ENCODE measurements at places on chromosomes 13 and 19. TPM values are rescaled to one million over a fixed set of nuclear protein-coding genes. Genes with fewer than 3 reads are reported as not detected.

- peaks cover 56% of the 10 kb centered on the region for H3K4me1 ChIP-seq
- no peaks in the 10 kb centered on the region for H3K27me3 ChIP-seq
- H3K36me3 ChIP-seq = peaks cover 20% of the 10 kb centered on the region
- peak within 1 kb of the TSS; percentile 80 for H3K27ac ChIP-seq
Observed at GRCh38 chr19:46745521-46746280, at the start of gene FKRP. FKRP (plus strand) TSS chr19:46746057; CDS start chr19:46755451, 9,394 bp downstream.

DNA sequence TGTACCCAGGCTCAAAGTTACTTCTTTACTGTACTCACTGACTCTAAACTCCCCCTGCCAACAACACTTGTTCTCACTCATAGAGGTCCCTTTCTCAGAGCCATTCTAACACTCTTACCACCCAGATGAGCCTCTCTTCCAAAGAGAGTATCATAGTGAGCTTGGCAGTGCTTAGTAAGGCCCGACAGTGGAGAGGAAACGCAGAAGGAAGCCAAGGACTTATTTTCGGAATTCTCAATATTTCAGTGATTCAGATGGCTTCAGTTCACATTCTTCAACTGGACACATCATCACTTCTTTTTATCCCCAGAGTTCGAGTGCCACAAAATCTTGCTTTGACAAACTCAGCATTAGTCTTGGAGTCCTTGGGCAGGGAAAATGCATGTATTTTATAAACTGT, 285.9 kb downstream of the DNAJC15 start:
- no peak overlapping the region for H3K27ac ChIP-seq
- peaks cover 31% of the 10 kb centered on the region for H3K27me3 ChIP-seq
- H3K36me3 ChIP-seq = no peaks in the 10 kb centered on the region
- no peak overlapping the region for H3K4me3 ChIP-seq
- DNase-seq = no peak

GRCh38 chr13:93080587-93080986, 146.0 kb upstream of the GPC6 start:
- no peaks in the 10 kb centered on the region for H3K27me3 ChIP-seq
- H3K27ac ChIP-seq = no peak overlapping the region
- no peak for DNase-seq
- no peak overlapping the region for H3K4me3 ChIP-seq
- H3K36me3 ChIP-seq = no peaks in the 10 kb centered on the region
- no peaks in the 10 kb centered on the region for H3K4me1 ChIP-seq

DNA sequence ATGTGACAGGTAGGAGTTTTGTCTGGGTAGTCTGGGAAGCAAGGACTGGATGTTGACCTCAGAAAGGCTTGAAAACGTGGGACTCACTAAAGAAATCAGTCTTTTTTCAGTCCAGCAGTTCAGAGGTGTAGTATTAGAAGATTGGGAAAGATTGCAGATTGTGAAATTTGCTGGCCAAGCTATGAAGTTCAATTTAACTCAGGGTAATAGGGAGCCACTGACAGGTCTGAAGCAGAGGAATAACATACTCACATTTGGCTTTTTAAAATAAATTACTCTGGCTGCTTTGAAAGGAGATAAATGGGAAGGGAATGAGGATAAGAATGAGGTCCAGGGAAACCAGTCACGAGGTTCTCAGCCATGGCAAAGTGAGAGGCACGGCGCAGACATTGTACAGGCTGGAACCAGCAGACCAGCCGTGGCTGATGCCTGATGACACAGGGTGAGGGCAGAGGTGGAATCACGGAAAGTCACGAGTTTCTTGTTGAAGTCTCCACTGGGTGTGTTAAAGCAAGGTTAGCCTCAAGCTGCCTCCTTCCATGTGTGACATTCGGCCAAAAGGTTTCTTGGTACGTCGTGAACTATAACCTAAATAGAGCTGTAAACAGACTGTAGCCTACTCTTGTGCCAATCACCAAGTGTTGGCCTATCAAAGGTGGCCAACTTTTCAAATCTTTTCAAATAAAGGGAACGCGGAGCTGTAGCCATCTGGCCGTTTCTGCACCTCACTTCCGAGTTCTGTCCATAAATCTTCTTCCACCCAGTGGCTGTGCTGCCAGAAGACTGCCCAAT, 377.6 kb downstream of the IRS2 start:
- no peak overlapping the region for H3K27ac ChIP-seq
- no peaks in the 10 kb centered on the region for H3K4me1 ChIP-seq
- no peaks in the 10 kb centered on the region for H3K27me3 ChIP-seq
- no peak overlapping the region for H3K4me3 ChIP-seq
- no peaks in the 10 kb centered on the region for H3K36me3 ChIP-seq

The NFIX gene
- 0.05 TPM for total RNA-seq

The RASA3 gene
- 97.2 TPM for total RNA-seq

DNA sequence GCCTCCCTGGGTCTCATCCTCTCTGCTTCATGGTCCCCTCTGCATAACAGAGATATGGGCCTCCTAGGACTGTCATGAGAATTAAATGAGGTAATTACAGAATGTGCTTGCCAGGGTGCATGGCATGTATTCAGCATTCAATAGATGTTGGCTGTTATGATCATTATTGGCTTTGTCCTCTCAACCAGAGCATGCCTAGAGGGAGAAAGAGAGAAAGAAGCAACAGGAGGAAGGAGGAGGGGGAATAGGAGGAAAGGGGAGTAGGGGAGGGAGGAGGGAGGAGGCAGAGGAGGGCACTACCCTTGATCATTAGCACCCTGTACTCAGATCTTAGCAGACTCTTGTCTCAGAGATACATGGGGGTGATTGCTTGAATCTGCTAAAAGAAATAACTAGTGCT, 41.0 kb upstream of the SIAH3 start:
- no peak overlapping the region for H3K4me3 ChIP-seq
- no peak for DNase-seq
- no peaks in the 10 kb centered on the region for H3K36me3 ChIP-seq
- H3K27ac ChIP-seq = no peak overlapping the region
- no peaks in the 10 kb centered on the region for H3K4me1 ChIP-seq
- peaks cover 7% of the 10 kb centered on the region for H3K27me3 ChIP-seq

GRCh38 chr19:17473041-17473440, 2.7 kb downstream of the SLC27A1 start:
- peak; percentile 30 for DNase-seq
- H3K4me1 ChIP-seq = peaks cover 31% of the 10 kb centered on the region
- peaks cover 6% of the 10 kb centered on the region for H3K27me3 ChIP-seq
- no peaks in the 10 kb centered on the region for H3K36me3 ChIP-seq
- peak overlapping the region; percentile 16 for H3K27ac ChIP-seq
- no peak overlapping the region for H3K4me3 ChIP-seq

DNA sequence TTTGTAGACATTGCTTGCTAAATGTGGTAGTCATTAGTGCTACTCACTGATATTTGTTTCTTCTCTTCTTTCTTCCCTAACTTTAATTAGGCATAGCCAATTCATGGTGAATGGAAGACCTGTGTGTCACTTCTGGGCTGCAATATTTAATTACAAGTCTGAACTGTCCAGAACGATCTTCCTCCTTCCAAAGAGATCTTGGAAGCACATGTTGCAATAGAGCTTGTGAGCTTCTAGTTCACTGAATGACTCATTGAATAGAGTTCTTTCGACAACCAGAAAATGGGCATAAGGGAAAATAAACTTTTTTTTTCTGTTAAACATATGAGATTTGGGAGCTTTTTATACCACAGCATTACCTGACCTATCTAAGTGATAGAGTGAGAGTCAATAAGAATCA, 1264.6 kb downstream of the PCDH9 start:
- no peaks in the 10 kb centered on the region for H3K4me1 ChIP-seq
- H3K36me3 ChIP-seq = no peaks in the 10 kb centered on the region
- H3K27me3 ChIP-seq = no peaks in the 10 kb centered on the region
- H3K4me3 ChIP-seq = no peak overlapping the region
- H3K27ac ChIP-seq = no peak overlapping the region

GRCh38 chr19:53644061-53644816, 12.4 kb downstream of the DPRX start:
- DNase-seq = no peak
- no peaks in the 10 kb centered on the region for H3K4me1 ChIP-seq
- no peaks in the 10 kb centered on the region for H3K27me3 ChIP-seq
- no peaks in the 10 kb centered on the region for H3K36me3 ChIP-seq

The LATS2 gene
- total RNA-seq = 11.8 TPM

DNA sequence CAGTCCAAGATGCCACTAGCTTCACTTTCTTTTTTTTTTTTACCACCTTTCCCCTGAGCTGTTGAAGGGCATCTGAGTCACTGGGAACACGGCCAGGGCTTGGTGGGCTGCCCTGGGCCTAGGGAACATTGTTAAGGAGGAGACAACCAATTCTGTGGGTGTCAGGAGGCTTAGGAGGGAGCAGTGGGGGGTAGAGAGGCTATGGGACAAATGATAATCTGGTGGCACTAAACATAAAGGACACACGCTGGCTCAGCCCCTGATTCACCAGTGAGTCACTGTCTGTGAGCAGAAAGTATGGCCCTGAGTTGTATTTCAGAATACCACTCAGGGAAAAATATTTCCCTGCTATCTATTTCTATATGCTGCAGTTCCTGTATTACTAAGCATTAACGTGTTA, 207.8 kb downstream of the DCLK1 start:
- H3K4me3 ChIP-seq = no peak overlapping the region
- no peaks in the 10 kb centered on the region for H3K36me3 ChIP-seq
- H3K27ac ChIP-seq = no peak overlapping the region
- H3K4me1 ChIP-seq = no peaks in the 10 kb centered on the region
- DNase-seq = no peak
- no peaks in the 10 kb centered on the region for H3K27me3 ChIP-seq

GRCh38 chr19:51327066-51328001, 14.6 kb downstream of the VSIG10L start:
- peak overlapping the region; percentile 54 for H3K4me3 ChIP-seq
- DNase-seq = peak; percentile 80
- no peak overlapping the region for H3K27ac ChIP-seq
- peaks cover 51% of the 10 kb centered on the region for H3K27me3 ChIP-seq
- H3K36me3 ChIP-seq = peaks cover 6% of the 10 kb centered on the region
- H3K4me1 ChIP-seq = peaks cover 23% of the 10 kb centered on the region

DNA sequence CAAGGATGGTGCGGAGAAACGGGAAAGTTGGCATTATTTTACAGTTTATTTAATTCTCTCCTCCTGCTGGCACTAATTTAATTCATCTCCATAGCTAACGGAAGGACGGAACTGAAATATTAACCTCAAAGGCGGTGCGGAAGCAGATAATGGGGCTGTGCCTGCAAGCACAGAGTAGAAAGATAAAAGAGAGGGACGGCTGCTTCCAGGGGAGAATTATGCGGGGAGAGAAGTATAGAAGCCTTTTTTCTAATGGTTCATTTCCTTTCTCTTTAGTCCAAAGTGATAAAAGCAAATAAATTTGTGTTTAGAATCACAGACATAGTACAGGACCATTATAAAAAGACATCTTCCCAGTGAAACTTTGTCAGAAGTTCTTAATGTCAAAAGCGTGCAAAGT, 34.5 kb upstream of the UQCRFS1 start:
- peaks cover 8% of the 10 kb centered on the region for H3K27me3 ChIP-seq
- DNase-seq = no peak
- H3K4me3 ChIP-seq = no peak overlapping the region
- no peaks in the 10 kb centered on the region for H3K4me1 ChIP-seq
- no peaks in the 10 kb centered on the region for H3K36me3 ChIP-seq

- H3K4me1 ChIP-seq = peaks cover 67% of the 10 kb centered on the region
- DNase-seq = peak; percentile 80
- peaks cover 7% of the 10 kb centered on the region for H3K27me3 ChIP-seq
- peak overlapping the region; percentile 33 for H3K4me3 ChIP-seq
Observed at GRCh38 chr13:99434258-99434788, 66.9 kb upstream of the TM9SF2 start.

GRCh38 chr19:45395821-45396617, 8.8 kb downstream of the PPP1R13L start:
- peaks cover 22% of the 10 kb centered on the region for H3K27me3 ChIP-seq
- H3K4me1 ChIP-seq = peaks cover 8% of the 10 kb centered on the region
- DNase-seq = no peak
- no peak overlapping the region for H3K27ac ChIP-seq

DNA sequence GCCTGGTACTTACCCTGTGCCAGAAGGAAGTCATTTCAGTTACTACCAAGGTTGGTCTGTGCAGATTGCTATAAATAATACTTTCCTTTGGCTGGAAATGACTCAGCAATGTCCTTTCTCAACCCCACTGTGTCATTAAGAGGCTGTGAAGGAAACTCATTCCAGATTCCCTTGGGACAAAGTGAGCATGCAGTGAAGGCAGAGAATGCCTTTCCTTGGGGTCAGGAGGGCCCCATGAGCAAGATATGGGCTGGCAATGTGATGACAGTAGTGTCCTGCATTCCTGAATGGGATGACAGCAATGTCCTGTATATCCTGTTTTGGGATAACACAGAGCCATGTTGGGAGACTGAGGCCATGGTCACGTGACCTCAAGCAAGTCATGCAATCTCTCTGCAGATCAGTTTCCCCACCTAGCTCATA, 213.1 kb upstream of the TMTC4 start:
- peaks cover 7% of the 10 kb centered on the region for H3K27me3 ChIP-seq
- no peak overlapping the region for H3K27ac ChIP-seq
- H3K4me3 ChIP-seq = no peak overlapping the region
- H3K4me1 ChIP-seq = no peaks in the 10 kb centered on the region
- no peaks in the 10 kb centered on the region for H3K36me3 ChIP-seq

The KLC3 gene
- total RNA-seq = not detected

The ADGRE3 gene
- not detected for total RNA-seq

DNA sequence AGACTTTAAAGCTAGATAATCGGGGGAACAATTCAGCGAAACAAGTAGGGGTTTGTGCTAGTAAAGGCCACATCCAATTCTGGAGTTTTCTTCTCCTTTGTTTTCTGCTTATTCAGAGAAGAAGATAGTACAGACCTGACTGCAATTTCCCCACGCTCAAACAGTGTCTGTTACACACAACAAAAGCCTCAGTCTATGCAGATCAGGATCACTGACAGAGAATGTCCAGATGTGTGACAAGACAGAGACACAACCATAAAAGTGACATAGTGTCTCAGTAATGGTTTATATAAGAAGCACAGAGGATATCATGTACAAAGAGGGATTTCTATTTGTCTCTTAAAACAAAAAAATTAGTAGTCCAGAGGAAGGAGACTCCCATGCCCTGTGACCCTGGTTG, 70.7 kb upstream of the GTF3A start:
- peak overlapping the region; percentile 76 for H3K27ac ChIP-seq
- no peak for DNase-seq
- peak overlapping the region; percentile 40 for H3K4me3 ChIP-seq
- no peaks in the 10 kb centered on the region for H3K36me3 ChIP-seq
- H3K27me3 ChIP-seq = peaks cover 11% of the 10 kb centered on the region

GRCh38 chr13:94291631-94292322, 187.7 kb downstream of the DCT start:
- H3K4me3 ChIP-seq = no peak overlapping the region
- DNase-seq = no peak
- peaks cover 3% of the 10 kb centered on the region for H3K27me3 ChIP-seq

The PRR20B gene
- not detected for total RNA-seq

The PSG4 gene
- total RNA-seq = not detected

The LRRC63 gene
- 0.83 TPM for total RNA-seq

The RNF17 gene
- not detected for total RNA-seq

- H3K27ac ChIP-seq = no peak overlapping the region
- H3K36me3 ChIP-seq = peaks cover 8% of the 10 kb centered on the region
- no peaks in the 10 kb centered on the region for H3K27me3 ChIP-seq
- H3K4me3 ChIP-seq = no peak overlapping the region
Observed at GRCh38 chr19:982567-983170, 1.5 kb upstream of the WDR18 start.

All from activated CD4-positive, alpha-beta memory T cell treated with anti-CD3 and anti-CD28 coated beads, Interleukin-2, amount 10 ng/mL, durations not matched to agents 7 days and 5 days (primary cell).